ENCODE measurements at places on chromosomes 2 and 18.

GRCh38 chr2:79789811-79790210 lies 277.0 kb downstream of the CTNNA2 start:
- DNase-seq, result no peak

DNA sequence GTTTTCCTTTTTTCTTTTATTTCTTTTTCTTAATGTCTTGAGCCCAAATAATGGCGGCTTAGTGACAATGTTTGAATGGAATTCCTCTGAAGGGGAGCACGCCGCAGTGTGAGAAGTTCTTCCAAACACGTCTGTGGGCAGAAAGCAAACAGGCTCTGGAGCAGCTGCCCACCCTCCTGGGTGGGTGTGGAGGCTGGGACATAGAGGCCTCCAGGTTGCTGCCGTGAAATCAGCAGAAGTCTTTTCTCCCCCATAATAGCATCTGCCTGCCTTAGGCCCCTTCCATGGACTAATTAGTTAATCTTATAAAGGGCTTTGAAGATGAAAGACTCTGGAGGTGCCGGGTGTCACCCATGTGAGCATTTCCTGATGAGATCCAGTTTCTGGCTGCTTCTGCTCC lies 213.9 kb downstream of the SH3RF3 start:
- no peak for DNase-seq

DNA sequence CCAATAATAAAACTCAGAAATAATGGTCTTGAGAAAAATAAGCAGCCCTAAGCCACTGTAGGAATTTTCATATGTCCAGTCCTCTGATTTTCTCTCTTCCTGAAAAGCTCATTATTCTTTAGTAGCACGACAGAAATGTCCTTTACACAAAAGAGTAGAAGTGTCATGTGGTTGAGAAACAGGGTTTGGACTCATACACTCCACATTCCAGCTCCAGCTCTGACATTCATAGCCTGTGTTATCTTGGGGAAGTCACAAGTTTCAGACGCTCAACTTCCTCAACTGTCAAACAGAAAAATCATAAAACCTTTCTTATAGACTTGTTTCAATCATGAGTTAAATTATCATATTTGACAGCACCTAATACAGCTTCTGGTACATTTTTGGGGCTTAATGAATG lies 511.5 kb downstream of the TNS1 start:
- DNase-seq, result no peak

- DNase-seq, result no peak
Observed at GRCh38 chr18:49021076-49021432, 70.3 kb upstream of the SMAD7 start.

Data from activated T-cell treated with anti-CD3 and anti-CD28 coated beads, Interleukin-2, amount 50 U/mL, for 48 hours (primary cell).